Stimulated activated CD4-positive, alpha-beta T cell treated with anti-CD3 and anti-CD28 coated beads, Interleukin-1b, Interleukin-23, amount 100 ng/mL, for 24 hours (primary cell): ENCODE measurements at places on chromosomes 1 and 21.

GRCh38 chr1:118116401-118116800 lies 68.6 kb downstream of the SPAG17 start:
- no peak for DNase-seq

- DNase-seq = no peak
These were observed 10.6 kb downstream of the SLC35D1 start for GRCh38 chr1:67043366-67043765.

DNA sequence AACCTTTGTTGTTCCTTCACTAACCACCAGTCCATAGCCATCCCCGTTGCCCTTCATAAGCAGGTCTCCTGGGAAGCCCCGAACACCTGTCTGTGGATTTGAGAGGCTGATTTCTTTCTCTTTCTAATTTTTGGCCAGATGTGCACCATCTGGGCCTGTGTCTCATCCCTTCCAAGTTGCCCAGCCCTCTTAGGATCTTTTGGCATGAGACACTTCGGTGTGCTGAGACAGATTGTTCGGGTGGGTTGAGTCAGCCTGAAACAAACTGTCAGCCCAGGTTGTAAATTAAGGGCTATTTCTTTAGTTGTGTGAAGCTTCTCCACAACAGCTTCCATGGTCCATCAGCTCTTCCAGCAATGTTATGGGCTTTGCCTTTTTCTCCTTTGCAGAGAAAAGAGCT lies 1.4 kb upstream of the DNAJC11 start:
- no peak for DNase-seq

- no peak for DNase-seq
These were observed 231.1 kb downstream of the DISC1 start for GRCh38 chr1:231857609-231858135.

DNA sequence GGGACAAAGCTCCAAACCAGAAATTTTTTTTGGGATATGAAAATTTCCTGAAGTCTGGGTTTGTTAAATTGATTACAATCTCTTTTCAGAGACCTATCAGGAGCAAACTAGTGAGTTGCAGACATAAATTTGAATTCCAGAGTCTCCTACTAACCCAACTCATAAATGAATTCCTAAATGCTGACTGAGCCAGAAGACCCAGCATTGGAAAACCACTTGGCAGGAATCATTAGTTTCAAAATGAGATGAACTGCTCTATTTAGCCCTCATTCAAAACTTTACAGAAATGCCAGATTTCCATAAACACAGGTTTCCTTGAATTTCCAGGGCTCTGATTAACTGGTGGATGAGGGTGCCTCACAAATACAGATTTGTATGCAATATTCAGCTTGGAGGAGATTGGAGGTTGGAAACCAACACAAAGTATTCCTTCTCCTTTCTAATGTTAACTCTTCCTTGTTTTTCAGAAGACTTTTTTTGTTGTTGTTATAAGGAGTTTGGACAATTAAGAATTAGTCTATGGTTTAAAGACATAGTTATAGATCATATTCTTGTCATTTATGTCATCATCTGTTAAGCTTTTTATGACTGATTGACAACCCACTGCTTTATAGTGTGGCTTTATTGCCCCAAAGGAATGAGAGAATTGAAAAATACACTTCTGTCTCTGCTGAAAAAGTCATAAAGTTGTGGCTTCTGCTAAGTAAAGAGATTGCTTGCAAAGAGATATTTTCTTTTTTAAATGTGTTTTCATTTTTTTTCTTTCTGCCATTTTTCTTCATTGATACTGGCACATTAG lies 222.8 kb downstream of the HLX start:
- DNase-seq = no peak

GRCh38 chr1:172823534-172823933 lies 164.6 kb downstream of the FASLG start:
- no peak for DNase-seq

- no peak for DNase-seq
These were observed 36.2 kb downstream of the TP73 start for GRCh38 chr1:3688356-3689137.

- no peak for DNase-seq
These were observed 37.5 kb downstream of the ELAPOR1 start for GRCh38 chr1:109151146-109151990.

- DNase-seq = no peak
These were observed 36.3 kb downstream of the MSTO1 start for GRCh38 chr1:155646307-155646706.

DNA sequence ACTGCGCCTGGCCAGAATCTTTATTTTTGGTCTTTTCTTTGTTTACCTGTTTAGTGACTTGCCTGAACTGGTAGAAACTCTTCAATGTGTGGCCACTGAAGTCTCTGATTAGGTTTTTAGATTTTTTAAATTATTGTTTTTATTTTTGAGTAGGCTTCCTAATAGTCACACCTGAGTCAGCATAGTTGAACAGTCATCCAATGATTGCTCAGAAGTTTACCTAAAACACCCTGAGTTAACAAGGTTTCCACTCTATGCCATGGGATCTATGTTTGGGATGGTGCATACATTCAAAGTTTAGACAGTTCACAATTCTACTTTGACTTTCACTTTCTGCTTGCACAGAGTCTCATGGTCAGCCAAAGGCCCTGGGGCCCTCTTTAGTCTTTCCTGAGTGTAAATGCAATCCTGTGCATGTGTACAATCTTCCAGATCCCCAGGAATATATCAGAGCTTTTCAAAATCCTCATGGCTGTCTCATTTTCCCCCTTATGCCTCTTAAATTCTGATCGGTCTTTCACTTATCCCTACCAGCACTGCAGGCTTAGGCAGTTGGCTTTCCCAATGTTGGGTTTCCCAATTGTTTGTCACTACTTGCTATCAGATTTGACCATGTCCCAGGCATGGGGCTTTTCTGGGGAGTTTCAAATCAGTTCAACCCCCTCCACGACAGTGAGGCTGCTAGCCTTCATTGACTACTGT lies 114.4 kb upstream of the RAB3GAP2 start:
- DNase-seq = no peak

- DNase-seq = no peak
These were observed 57.6 kb downstream of the KCNK2 start for GRCh38 chr1:215140135-215140534.

DNA sequence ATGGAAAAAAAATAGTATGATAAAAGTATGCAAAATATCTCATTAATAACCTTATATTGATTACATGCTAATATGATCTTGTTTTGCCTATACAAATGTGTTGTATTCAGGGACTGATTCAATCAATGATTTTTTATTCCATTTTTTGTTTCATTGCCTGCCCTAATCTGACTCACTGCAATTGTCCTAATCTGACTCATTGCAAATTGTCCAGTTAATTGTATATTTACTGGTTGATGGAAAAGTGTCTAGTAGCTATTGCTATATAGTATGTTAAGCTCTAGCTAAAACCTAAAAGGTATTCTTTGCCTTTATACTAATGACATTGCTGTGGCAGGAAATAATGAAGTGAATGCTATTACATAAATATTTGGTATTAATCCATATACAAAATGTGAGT lies 728.9 kb upstream of the ZP4 start:
- DNase-seq = no peak

DNA sequence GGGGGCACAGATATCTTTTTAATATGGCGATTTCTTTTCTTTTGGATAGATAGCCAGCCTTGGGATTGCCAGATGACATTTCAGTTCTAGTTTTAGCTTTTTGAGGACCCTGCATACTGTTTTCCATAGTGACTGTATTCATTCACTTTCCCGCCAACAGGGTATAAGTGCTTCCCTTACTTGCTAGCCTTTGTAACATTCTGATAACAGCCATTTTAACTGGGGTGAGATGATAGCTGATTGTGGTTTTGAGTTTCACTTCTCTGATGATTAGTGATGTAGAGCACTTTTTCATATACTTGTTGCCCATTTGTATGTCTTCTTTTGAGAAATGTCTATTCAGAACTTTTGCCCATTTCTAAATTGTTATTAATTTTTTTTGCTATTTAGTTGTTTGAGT lies 151.9 kb downstream of the NTPCR start:
- no peak for DNase-seq

DNA sequence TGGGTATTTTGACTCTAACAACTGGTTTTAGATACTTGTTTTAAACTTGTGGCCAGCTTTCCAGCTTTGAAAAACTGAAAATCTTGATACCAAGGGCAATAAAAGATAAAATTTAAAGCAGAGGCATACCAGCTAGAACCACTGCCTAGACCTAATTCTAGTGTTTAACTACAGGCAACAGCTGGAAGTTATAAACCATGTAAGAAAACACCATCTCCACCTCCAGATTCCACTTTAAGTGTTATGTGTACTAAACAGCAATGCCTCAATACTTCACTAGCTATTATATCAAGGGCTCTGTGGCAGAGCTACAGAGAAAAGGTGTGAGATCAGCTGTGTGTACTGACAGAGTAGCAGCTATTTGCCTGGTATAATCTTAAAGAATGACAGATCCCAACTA lies 69.5 kb downstream of the LPAR3 start:
- no peak for DNase-seq

GRCh38 chr1:31872658-31873636 lies 57.1 kb upstream of the SPOCD1 start:
- DNase-seq = no peak

- no peak for DNase-seq
These were observed 51.4 kb upstream of the ID3 start for GRCh38 chr1:23610677-23611076.

- DNase-seq = no peak
These were observed 52.3 kb downstream of the COL18A1 start for GRCh38 chr21:45457161-45457831.

DNA sequence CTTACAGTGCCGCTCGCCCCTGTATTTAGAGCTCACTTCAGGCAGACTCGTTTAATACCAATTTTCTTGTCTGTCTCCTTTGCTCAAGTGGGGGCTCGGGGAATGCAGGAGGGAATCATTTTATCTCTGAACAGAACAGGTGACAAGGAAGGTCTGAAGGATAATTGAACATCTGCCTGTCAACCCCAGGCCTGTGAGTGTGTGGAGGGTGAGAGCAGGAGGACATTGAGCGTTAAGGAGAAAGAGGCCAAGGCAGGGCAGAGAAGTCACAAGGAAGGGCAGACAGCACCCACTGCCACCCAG lies 9.7 kb upstream of the PEF1 start:
- no peak for DNase-seq

GRCh38 chr1:85195703-85196102 lies 5.1 kb downstream of the SYDE2 start:
- no peak for DNase-seq

GRCh38 chr1:236425031-236425663 lies 31.1 kb downstream of the EDARADD start:
- no peak for DNase-seq

- DNase-seq = no peak
These were observed 8.1 kb upstream of the VWA5B1 start for GRCh38 chr1:20282533-20282932.

DNA sequence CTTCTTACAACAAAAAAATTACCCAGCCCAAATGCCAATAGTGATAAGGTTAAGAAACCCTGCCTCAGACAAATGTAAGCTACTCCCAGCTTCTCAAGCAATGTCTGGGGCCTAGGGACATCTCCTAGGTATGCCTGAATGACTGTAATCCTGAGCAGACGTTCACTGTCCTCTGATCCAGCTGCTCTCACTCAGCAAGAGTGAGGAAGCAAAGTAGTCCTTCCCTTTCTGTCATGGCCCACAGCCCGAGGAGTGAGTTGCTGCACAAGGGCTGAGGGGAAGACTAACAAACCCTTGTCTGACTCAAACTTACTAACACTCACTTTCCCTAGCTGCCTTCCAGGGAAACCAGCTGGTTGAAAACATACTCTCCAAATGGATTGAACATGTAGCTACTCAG lies 124.9 kb upstream of the TNFSF4 start:
- DNase-seq = no peak

DNA sequence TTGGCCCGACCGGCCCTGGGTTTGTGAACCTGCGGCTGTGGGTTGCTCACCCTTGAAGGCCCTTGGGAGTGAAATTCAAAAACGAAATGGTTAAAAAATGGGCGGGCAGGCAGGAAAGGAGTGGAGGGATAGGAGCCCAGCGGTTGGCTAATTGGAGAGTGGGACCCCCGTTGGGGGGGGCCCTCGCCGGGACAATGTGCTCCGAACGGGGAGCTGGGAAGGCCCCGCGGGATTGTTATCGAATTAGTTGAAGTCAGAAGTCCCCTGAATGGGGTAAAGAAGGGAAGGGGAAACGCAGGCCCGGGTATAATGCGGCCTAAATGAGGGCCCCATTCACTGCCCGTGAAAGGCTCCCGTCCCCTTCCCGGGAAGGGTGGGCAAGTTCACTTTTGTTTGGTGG lies 135.7 kb downstream of the PRDM16 start:
- DNase-seq = no peak

GRCh38 chr21:31124010-31124409 lies 85.7 kb upstream of the KRTAP19-8 start:
- DNase-seq = no peak

- no peak for DNase-seq
These were observed 69.4 kb upstream of the KLHDC7A start for GRCh38 chr1:18411321-18411720.

GRCh38 chr1:17601643-17602382 lies 62.3 kb downstream of the ARHGEF10L start:
- DNase-seq = no peak

DNA sequence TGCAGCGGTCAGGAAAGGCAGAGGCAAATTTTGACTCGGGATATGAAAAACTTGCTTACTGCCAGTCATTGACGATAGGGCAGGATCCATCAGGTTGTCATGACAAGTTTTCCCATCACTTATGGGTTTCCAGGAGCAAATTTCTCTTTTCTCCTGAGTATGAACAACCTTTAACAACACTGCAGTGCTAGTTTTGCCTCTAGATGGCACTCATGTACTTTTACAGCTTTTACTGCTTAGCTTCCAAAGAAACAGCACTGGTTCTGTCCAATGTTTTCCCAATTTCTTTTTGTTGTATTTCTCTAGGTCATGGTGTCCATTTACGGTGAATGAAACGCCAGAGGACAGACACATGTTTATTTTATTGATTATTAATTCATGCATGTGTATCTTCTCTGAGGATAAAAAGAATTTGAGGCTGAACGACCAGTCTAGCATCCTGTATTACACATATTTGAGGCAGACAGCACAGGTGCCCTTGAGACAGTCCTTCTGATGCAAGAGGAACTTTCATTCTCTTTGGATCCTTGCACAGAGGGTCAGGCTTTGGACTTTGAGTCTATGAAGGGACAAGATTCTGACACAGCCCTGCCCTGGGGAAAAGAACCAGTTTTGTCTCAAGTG lies 112.3 kb upstream of the TRABD2B start:
- no peak for DNase-seq

- no peak for DNase-seq
These were observed 27.9 kb downstream of the LMO4 start for GRCh38 chr1:87356591-87356990.

DNA sequence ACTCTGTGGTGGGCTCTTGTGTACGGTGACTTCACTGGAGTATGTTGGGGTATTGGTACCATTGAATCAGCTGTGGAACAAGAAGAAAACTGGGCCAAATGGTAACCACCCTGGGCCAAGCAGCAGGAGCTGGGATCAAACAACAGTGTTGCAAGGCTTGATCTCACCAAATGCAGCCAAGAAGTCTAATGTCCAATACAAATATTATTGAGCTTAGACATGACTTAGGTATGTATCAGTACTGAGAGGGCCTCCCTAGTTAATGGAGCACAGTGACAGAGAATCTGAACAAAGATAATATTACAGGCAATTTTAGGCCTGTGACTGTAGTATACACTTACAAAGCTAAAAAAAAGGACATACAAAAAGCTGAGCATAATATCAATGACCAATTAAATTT lies 604.8 kb downstream of the PLA2G4A start:
- DNase-seq = no peak

- DNase-seq = no peak
These were observed 17.7 kb downstream of the ETNK2 start for GRCh38 chr1:204134103-204134502.

GRCh38 chr1:33400153-33400911 lies 30.6 kb downstream of the PHC2 start:
- DNase-seq = no peak

GRCh38 chr1:155130272-155131006 lies 2.8 kb downstream of the EFNA1 start:
- DNase-seq = no peak
